ENCODE measurements at places on chromosomes 16 and 17. TPM values are rescaled to one million over a fixed set of nuclear protein-coding genes. Genes with fewer than 3 reads are reported as not detected.

DNA sequence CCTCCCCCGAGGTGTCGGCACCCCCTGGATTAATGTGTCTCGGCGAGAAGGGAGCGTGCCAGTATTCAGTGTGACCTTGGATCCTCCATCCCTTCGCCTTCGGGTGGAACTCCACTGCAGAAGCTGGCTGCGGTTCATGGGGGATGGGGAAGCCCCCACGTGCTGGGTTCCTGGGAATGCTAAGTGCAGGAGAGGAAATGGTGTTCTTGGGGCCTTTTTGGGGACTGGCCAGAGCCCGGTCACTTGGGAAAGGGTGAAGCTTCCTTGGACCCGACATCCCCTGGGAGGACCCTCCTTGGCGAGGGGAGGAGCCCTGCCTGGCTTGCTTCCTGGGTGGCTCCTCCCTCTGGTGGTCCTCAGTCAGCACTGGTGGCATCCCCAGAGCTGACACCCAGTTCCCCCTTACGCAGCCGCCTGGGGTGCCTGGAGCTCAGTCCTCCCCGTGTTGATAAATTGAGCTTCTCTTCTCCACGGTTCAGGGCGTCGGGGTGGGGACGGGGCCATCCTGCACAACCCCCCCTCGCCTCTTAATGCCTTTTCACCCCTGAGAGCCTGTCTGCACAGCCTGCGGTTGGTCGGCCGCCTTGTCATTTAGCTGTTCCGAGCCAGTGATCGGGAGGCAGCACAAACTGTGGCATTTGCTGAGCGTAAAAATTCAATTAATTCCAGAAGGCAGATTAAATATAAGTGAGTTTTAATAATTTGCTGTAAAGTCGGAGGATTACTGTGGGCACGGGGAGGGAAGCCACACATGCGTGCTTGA is 30.7 kb upstream of the GSE1 start:
- DNase-seq = no peak

Gene ALOX12
- 1.6 TPM for polyA plus RNA-seq

Gene SCIMP
- 1.4 TPM for polyA plus RNA-seq

Gene SPHK1
- 2.2 TPM for polyA plus RNA-seq

Gene FNDC8
- 0.13 TPM for polyA plus RNA-seq

DNA sequence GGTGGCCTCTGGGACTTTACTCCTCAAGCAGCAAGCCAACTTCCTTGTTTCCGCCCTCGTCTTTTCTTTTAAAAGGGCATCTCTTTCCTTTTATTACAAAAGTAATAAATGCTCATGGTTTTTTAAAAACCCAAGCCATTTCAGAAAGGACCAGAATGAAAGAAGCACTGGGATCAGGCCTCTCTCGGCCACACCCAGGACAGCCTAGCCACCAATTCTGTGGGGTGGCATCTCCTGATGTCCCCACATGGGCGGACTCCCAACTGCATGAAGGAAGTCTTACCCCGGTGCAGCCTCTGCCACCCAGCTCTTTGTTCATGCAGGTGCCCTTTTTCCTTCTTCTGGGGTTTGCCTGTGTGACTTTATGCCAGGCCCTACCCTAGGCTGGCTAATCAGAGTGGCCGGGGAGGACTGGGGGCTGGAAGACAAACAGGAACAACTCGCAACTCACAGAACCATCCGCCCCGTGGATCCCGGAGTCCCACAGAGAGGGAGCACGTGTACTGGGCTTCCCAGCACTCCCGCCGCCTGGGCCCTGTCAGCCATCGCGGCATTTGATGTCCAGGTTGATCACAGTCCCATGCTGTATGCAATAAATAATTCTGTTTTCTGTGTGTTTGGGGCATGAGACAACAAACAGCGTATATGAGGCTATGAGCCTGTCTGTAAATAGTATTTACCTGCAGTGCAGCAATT is 2.6 kb upstream of the RASD1 start:
- DNase-seq = no peak

DNA sequence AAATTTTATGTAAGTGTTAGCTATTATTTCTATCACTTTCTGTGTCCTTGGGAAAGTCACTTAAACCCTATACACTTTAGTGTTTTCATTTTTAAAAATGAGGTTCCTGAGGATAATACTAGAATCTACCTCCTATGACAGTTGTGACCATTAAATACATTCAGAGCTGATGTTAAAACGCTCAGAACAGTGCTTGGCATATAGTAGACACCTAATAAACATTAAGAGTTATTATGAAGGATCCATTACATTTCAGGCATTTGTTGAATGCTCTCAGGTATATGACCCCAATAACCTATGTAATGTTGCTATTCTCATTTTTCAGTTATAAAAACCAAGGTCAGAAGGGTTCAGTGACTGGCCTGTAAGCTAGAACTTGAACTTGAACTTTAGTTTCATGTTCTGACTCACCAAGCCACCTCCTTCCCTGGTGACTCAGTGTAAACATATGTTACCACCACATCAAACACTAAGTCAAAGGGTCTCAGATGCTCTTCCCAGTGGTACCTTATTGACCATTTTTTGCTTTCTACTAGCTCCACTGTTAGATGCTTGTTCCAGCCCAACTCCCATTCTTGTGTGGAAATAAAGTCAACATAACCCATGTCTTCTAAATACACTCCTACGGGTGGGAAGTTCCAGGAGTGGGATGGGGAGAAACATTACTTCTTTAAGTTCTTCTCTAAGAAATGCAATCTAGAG is 47.6 kb downstream of the HSD17B2 start:
- DNase-seq = no peak

DNA sequence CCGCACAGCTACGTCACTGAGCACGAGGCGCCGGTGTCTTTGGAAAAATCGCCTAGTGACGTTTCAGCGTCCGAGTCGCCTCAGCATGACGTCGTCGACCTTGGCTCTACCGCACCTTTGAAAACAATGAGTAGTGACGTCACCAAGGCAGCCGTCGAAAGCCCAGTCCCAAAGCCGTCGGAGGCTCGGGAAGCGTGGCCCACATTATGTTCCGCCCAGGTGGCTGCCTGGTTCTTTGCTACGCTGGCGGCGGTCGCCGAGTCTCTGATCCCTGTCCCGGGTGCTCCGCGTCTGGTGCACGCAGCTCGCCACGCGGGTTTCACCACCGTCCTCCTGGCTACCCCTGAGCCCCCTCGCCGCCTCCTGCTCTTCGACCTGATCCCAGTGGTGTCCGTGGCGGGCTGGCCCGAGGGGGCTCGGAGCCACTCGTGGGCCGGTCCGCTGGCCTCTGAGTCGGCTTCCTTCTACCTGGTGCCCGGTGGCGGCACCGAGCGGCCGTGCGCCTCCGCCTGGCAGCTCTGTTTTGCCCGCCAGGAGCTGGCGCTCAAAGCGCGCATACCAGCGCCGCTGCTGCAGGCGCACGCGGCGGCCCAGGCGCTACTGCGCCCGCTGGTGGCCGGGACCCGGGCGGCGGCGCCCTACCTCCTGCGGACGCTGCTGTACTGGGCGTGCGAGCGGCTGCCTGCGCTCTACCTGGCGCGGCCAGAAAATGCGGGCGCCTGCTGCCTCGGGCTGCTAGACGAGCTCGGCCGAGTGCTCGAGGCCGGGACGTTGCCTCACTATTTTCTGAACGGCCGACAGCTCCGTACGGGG is 1.5 kb downstream of the TMEM102 start:
- DNase-seq = no peak

Gene EFNB3
- 4.7 TPM for polyA plus RNA-seq

GRCh38 chr17:56902348-56902747 is 11.5 kb downstream of the TRIM25 start:
- DNase-seq = no peak
